ENCODE measurements at places on chromosomes 7 and 10.
A peak's percentile ranks its signal among the peaks of the same experiment; 100 is the strongest.

- DNase-seq, result no peak
Observed at GRCh38 chr10:12938271-12938670, 63.2 kb downstream of the CCDC3 start.

DNA sequence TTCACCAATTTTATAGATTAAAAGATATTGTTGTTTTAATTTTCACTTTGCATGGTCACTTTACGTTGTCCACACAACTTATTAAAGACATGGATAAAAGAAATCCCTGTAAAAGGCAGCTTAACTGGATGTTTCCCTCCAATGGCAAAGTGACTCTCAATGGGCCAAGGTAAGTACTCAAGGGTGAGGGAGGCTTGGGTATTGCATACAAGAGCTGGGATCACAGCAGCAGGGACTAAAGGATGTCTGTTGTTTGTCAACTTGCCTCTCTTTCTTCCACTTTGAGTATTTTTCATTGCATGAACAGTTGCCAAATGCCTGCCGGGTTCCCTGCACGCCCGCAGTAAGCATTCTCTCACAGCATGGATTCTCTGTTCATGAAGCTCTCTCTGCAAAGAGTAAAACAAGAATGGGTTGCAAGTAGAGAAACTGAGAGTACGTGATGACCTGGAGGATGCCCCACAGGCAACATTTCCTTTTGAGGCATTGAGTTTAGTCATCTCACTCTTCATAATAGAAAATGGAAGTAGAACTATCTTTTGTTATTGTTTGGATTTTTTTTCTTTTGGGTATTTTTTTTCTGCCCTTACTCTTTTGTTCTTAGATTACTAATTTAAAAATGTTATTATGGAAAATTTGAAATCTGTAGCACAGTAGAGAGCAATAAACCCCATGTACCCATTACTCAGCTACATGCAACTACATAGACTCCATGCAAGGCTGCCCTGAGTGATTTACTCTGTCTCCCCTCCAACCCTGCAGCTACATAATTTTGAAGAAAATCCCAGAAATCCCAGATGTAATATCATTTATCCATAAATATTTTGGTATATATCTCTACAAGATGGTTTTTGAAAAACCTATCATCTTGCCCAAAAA, 26.3 kb downstream of the GPR141 start:
- no peak for DNase-seq

GRCh38 chr10:50538555-50539398, 85.0 kb downstream of the SGMS1 start:
- no peak for DNase-seq

DNA sequence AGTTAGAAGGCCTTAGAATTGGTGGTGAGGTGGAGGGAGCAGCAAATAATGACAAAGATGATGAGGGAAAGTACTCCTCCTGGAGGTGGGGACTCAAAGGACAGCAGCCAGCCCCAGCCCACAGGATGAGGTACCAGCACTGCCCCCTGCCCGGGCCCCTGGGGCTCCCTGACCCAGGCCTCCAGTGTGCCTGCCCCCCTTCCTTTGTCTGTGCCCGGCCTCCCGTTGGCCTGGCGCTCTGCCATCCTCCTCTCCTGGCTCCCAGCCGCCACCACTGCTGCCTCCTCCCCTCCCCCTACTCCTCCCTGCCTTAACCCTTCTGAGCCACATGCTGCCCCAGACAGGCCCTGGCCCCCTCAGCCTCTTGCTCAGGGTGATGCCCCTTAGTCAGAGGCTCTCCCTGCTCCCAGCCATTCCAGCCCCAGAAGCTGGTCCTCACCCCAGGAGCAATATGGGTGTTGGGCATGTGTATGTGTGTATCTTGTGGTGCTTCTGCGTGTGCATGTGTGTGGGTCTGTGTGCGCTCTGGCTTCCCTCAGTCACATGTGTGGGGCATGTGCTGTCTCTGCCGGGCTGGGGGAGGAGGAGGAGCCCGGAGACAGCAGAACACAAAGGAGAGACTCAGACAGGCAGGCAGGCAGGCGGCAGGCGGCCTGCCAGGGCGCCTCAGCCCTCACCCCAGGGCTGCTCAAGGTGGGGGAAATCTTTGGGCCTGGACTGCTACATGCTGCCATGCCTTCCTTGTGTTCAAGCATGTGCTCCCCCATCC, 2.6 kb downstream of the LDB1 start:
- peak; percentile 90 for DNase-seq

- no peak for DNase-seq
Observed at GRCh38 chr10:10685566-10685965, 332.1 kb upstream of the CELF2 start.

DNA sequence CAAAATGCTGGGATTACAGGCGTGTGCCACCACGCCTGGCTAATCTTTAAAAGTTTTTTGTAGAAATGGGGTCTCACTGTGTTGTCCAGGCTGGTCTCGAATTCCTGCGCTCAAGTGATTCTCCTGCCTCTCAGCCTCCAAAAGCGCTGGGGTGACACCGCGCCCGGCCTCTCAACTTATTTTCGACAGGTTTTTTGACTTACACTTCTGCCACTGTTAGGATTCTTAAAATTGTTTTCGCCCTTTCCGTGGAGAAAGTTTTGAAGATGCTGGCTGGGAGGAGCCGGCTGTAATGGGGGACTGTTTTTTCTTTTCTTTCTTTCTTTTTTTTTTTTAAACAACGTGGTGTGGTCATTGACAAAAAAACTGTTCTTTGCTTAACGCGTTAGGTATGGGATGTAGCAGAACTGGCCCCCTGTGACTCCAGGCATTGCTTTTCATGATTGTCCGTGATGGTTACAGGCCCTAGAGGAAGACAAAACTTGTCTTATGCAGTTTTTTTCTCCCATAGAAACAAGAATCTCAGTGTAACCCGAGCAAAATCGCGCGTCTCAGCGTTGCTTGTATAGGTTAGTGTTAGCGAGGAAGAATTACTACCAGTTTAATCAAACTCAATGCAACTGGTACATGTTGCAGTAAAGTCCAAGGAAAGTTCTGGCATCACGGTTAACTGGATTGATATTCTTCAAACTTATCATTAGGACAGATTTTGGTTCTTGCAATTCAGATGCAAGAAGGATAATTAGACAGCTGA, 72.2 kb downstream of the DAGLB start:
- DNase-seq, result no peak

DNA sequence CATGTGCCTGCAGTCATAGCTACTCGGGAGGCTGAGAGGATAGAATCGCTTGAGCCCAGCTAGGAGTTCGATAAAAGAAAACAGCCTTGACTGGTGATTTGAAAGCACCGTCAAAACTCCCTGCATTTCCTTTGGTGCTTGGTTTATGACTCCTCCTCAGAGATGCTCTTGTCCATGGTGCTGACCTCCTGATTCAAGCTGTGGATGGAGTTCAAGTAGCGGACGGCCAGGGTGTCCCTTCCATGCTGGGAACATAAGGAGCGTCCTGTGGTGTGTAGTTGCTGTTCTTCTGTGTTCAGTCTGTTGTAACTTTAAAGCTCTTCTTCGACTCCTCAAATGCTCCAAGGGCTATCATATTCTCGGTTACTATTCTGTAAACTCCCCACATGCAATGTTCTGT, 382.5 kb upstream of the KIAA1217 start:
- DNase-seq, result no peak

DNA sequence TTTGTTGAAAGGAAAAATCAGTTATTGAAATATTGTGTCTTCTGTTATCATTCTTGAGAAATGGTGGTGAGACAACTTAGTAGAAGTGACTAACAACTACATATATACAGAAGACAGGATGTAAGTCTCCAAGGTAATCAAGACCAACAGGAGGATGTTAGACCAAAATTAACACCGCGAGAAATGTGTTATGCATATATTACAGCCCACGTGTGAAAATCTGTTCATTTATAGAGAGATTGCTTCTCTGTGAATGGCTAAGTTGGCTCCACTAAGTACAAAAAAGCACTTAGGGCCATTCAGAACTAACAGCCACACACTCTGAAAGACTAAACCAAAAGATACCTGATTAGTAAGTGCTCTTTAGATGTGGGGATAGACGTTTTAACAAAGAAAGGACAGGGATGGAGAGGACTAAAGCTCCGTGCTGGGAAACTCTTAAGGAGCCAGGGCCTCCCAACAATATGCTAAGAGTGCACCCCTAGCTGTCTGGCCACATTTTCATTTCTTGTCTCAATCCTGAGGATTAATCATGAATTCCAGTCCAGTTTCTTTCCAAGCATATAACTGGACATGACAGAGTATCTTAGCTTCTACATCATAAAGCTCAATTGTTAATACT, 26.5 kb downstream of the HDAC9 start:
- no peak for DNase-seq

DNA sequence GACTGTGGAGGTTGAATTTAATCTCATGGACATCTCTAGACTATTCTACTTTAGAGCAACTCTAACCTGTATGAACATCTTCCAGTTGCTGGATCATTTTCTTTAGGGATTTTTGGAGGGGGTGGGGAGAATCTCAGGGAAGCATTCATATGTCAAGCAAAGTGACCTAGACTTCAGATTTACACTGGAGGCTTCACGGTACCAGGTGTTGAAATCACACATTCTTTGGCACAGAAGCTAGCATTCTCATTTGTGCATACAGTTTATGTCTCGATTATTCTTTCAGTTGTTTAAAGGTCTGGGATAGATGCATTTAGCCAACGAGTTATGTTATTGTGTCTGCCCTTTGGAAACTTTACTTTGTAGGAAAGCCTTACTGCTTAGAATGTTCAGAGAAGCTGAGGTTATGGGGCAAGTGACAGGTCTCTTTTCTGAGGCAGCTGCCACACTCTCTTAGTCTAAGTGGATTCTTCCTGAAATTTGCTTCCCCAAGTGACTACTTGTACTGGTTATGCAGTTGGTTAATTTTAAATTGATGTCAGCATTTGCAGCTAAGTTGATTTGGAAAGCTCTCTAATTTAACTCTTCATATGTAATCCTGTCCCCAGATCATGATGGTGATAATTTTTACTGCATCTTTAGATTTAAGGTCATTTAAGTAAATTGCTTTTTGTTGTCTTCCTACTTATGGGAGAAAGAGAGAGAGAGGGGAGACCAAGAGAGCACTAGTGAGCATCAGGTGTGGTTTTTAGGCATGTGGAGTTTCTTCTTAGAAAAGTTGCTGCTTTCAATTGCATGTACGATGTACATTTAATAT, 153.8 kb downstream of the PRKG1 start:
- no peak for DNase-seq

DNA sequence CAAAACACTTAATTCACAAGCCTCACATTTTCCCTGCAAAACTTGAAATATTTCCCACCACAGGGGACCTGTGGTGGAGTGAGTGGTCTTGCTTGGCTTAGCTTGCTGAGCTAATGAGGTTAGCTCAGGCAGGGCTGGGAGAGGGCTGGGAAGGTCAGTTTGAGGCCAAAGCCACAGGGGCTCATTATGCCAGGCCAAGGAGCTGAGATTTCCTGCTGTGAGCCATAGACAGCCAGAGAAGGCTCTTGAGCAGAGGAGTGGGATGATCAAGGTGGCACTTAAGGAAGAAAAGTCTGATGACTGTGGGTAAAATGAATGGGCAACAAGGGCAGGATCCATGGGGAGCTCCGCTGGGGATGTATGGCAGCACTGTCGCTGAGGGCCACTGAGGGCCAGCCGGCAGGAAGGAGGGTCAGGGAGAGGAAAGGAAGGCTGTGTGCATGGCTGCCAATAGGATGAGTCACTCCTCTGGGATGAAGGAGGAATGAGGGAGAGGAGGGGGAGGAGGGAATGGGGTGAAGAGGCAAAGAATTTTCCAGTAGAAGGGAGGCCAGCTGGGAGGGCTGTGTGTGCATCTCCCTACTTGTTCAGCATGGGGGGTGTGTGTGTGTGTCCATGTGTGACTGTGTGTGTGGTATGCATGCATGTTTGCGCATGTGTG, 18.7 kb upstream of the ZNF488 start:
- peak; percentile 71 for DNase-seq

- DNase-seq, result no peak
Observed at GRCh38 chr7:66321283-66321682, 116.1 kb downstream of the TPST1 start.

DNA sequence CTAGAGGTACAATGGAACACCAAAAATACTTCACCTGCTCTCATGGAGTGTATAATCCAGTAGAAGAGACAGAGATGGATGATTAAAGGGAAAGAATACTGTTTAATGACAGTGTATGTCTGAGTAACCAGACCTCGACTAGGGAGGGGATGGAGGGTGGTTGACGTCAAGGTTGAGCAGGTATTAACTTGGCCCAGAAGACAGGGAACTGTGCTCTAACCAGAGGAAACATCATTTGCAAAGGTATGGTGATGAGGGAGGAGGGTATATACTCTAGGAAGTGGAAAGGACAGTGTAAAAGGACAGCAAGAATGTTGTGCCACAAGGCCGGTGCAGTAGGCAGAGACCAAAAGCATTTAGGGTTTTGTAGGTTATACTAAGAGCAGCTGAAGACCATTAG, 2.9 kb downstream of the MIOS start:
- DNase-seq, result no peak

DNA sequence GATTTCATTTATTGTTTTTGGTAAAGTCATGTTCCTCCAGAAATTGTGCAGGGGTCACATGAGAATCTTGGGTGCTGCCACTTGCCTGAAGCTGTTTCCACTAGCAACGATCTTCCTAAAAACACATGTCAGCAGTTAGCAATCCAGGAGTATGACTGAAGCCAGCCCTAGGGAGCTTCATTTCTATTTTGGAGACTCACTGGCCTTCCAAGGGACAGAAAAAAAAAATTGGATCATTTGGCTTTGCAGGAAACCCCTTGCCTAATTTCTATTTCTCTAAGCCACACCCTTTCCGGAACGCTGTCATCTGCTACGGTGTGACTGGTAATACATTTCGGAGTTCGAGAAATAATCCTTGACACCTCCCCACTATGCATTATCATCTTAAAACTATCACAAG, 204.7 kb downstream of the TAX1BP1 start:
- DNase-seq, result no peak
